GF-D8 (cell line): ENCODE measurements at places on chromosomes 3 and 15.

DNA sequence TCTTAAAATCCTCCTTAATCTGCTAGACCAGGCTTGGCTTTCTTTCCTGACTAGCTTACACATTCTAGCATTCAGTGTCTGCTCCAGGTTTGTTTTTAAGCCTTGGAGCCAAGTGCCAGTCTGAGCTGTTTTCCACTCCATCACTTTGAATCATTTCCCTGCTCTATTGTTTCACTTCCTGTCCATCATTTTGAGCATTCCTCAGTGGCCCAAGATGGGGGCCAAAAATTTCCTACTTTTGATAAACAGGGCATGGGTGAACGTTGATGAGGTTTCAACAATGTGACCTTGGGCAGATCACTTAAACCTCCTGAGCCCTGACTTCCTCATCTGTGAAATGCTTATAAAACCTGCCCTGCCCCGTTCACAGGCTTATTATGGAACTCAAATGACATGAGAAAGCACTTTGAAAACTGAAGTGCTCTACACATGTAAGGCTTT, 4.4 kb downstream of the CYP19A1 start:
- no peak for DNase-seq

- no peak for DNase-seq
These were observed 583.9 kb downstream of the NTRK3 start for GRCh38 chr15:87672309-87673288.

DNA sequence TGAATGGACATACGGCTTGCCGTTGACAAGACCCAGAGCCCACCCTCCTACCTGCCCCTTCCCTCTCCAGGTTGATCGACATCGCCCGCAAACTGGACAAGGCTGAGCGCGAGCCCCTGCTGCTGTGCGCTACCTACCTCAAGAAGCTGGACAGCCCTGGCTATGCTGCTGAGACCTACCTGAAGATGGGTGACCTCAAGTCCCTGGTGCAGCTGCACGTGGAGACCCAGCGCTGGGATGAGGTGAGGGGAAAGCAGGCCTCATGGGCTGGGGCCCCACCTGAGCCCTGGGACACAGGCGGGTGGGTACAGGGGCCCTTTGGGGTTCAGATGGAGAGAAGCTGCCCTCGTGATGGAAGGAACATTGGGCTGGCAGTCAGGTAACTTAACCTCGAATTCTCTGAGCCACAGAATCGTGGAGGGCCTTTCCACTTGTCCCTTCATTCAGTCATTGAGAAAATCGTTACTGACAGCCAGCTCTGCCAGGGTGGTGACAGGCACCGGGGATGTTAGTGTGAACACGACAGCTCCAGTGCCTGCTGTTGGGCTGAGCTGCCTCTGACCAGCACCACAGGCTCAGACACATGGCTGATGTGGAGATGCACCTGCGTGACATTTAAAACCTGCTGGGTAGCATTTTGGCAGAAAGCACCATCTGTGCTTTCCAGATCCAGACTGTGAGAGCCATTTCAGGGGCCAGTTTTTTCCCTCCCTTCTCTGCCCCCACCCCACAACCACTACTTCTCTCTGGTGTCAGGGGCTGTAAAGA, 25.6 kb upstream of the RHO start:
- DNase-seq, result no peak

DNA sequence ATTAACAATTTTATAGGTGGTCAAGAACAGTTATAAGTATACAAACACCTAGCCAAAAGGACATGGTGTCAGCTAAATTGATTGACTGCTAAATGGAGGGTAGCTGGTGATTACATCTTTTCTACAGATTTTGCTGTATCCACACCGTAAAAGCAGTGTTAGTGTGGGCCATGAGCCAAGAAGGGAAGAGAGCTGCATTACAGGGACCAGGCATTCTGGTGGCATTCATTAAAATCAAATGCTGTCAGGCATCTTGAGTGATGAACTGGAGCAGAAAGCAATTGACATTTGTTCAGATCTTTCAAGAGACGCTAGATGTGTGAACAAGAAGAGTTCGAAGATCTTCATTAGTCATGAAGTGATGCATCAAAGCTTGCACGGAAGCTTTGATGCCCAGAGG, 177.9 kb downstream of the ARPP21 start:
- DNase-seq, result no peak

GRCh38 chr3:48367201-48367600, 4.8 kb upstream of the FBXW12 start:
- DNase-seq, result no peak

DNA sequence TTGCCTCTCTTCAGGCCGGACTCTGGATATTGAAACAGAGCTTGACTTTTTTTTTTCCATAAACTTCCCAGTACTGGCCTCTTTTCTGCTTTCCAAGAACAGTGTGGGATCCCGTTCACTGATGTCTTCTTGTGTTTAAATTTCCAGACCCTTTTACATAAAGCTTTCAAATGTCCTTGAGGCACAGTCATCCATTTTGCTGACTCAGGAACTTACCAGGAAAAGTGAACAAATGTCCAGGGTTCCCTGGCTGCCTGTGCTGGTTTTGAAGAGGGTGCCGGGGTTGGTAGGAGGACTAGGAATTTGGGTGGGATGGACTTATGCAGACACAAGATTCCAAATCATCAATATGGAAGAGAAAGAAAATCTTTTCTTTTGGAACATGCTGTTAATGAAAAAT, 68.1 kb downstream of the CHDH start:
- DNase-seq, result no peak

DNA sequence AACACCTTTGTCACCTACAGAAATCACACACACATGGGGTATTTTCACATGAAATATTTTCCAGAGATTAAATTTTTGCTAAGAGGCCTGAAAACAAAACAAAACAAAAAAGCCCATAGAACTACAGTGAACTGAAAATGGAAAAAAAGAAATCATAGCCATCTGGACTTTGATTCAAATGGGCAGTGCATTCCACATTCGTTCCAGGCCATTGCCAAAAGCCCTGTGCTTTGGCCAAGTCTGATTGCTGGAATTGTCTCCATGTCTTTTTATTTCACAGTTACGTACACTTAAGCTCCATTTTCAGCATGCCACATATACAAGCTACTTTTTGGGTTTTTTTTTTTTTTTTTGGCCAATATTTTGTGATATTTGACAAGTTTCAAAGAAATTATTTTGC, 47.1 kb downstream of the TFG start:
- DNase-seq, result no peak

DNA sequence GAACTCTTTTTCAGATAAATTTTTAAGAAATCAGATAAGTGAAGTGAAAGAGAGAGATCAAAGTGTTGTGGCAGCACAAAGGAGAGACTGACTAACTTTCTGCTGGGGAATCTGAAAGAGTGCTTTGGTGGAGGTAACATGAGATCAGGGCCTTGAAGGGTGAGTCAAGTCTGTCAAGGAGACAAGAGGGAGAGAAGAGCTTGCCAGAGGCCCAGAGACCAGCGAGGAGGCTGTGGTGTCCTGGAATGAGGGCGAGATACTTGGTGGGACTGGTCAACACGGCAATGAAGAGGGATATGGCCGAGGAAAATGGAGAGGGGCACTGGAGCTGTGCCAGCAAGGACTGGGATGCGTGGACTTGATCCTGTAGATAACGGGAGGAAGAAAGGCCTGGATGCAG, 4.6 kb downstream of the TADA3 start:
- no peak for DNase-seq
